ENCODE measurements at places on chromosomes 16 and 17.

DNA sequence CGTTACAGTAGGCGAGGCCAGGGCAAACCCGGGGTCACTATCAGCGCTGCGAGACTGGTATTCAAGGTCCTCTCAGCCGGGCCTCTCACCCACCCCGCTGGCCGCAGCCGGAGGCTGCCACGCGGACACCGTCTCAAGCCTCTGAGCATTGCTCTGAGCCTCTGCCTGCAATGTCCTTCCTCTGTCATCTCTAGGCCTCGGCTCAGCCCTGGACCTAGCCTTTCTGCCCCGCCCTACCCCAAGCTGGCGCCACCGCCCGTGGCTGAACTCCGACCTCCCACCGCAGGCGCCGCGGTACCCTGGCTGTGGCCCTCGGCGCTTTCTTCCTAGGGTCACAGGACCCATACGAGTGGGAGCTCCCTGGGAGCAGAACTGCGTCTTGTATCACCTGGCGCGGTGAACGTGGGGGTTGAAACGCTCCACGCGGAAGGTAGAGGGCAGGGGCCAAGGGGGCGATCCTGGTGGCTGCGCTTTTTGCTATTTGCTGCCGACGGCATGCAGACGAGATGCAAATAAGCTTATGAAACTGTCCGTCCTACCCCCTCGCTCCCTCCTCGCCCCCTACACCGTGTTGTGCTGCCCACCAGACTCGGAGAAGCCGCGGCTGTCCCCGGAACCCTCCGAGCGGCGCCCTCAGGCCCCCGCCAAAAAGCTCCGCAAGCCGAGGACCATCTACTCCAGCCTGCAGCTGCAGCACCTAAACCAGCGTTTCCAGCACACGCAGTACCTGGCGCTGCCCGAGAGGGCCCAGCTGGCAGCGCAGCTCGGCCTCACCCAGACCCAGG, 3.7 kb downstream of the DLX4 start:
- DNase-seq = no peak

GRCh38 chr17:79667121-79667715, 56.4 kb upstream of the RBFOX3 start:
- DNase-seq = no peak

- DNase-seq = no peak
These were observed 9.4 kb upstream of the NPTX1 start for GRCh38 chr17:80485846-80486245.

DNA sequence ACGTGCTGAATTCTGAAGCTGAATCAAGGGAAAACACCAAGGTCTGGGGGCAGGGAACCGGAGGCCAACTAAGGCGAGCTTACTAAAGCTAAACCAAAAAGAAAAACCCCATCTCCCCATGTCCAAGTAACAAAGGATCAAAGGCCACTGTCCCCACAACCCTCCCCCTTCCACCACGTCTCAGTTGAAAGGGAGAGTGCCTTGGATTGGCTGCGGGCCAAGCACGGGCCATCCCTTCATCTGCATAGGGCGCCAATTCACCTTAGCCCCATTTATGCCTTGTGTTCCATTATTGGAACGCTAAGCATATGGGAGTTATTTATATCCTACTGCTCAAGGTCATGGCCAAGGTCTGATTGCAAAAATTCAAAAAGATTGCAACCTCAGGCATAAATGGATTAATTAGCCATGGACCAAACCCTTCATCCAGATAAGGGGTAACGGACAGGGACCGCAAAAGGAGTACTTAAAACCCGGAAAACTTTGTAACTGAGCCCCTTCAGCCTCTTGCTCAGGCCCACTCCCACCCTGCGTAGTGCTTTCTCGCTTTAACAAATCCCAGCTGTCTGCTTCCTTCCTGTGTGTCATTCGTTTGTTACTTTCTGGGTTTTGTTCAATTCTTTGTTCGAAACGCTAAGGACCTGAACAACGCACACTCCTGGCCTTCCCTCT, 740 bp upstream of the ATP6V0D1 start:
- DNase-seq = no peak

- no peak for DNase-seq
These were observed 226.6 kb upstream of the ASIC2 start for GRCh38 chr17:33519692-33520091.

GRCh38 chr16:20072146-20072873, 1.4 kb downstream of the GPR139 start:
- no peak for DNase-seq

DNA sequence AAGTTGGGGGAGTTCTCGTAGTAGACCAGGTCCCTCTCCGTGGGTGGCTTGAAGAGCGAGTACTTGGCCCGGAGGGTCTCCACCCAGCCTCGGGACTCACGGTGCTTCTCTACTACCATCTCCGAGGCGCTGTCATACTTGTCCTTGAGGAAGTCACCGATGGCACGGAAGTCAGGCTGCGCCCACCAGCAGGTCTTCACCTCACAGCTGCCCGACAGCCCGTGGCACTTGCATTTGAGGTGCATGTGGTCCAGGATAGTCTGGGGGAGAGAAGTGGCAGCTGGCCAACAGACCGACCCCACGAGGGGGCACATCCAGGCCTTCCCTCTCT, 50.0 kb downstream of the WNT3 start:
- no peak for DNase-seq

DNA sequence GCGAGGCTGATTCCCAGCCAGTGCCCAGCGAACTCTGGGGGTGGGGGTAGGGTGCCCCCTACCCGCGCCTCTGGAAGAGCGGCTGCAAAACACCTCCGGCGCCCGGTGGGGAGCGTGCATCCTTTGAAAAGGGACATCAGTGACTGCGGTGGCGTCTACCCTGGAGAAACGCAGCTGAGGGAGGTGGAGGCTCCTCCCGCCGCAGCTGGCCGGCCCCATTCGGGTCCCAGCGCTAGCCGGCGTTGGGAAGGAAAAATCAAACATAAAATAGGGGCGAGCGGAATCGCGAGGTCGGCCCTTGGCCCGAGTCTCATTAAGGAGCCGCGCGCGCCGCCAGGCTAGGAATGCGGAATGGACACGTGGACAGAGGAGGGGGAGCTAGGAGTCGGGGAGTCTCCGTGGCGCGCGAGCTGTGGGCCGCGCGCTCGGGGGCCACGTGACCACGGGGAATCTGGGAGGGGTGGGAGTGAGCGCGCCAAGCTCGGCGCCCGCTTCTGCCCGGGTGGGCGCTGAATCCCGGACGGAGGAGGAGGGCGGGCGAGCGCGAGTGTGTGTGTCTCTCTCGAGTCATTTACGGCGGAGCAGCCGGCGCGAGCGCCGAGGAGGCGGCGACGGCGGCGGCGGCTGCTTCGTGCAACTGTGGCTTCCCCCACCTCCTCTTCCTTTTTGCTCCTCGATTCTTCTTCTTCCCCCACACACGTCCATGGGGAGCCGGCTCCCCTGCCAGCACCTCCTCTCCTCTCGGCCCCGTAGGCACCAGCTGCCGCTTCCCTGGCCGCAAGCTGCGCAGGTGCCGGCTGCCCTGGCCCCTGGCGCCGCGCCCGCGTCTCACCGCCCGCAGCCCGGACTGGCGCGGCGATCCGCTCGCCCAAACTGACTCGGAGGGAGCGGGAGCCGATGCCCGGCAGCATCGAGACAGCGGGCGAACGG, at the start of gene TMEM132E:
Gene TMEM132E (plus strand): TSS at position 566 of the 930 bp plus-strand sequence. CDS start 1,495 bp downstream, outside the sequence.
- DNase-seq = no peak

GRCh38 chr17:32871746-32872145, 5.2 kb downstream of the MYO1D start:
- DNase-seq = no peak

GRCh38 chr16:56225017-56225742, 33.9 kb downstream of the GNAO1 start:
- DNase-seq = no peak

All from esophagus squamous epithelium (tissue), 5 donors.